Fibroblast of skin of abdomen (primary cell): ENCODE measurements at places on chromosomes 5 and 9.

GRCh38 chr5:172800088-172800551, 29.1 kb upstream of the DUSP1 start:
- DNase-seq = peak; percentile 81

GRCh38 chr9:23821375-23822181, 4.5 kb downstream of the ELAVL2 start:
- peak; percentile 26 for DNase-seq

DNA sequence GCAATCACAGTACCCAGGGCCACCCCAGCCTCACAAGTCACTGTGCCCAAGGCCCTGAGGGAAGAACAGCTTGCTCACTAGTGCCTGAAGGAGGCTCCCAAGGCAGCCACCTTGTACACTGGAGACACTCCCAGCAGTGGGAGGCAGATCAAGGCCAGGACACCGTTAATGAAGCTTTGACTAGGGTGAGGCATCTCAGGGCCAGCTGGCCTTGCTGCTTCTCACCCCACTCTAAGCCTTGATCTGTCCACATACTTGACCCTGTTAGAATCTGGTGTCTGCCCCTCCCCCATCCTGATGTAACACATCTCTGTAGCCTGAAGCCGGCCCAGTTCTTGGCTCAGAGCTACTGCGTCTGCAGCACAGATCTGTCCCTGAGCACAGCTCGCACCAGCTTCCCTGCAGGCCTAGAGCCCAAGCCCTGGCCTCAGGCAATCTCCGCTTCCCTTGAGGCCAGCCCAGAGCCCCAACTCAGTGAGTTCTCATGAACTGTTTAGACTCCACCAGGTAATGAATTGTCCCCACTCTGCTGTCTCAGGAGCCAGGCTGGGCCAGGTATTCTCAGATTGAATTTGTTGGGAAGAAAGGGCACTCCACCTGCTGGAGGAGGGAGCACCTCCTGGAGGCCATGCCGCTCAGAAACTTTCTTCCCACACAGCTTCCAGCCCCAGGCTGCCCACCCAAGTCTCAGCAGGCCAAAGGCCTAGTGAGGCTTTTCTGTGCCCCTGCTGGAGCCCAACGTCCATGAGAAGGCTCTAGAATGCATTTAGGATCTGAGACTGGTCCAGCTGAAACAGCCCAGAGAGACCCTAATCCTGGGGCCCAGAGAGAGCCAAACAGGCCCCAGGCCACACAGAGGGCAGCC, 13.4 kb upstream of the JADE2 start:
- DNase-seq = peak; percentile 55

- DNase-seq = no peak
Observed at GRCh38 chr5:2888520-2889060, 137.1 kb upstream of the IRX2 start.

DNA sequence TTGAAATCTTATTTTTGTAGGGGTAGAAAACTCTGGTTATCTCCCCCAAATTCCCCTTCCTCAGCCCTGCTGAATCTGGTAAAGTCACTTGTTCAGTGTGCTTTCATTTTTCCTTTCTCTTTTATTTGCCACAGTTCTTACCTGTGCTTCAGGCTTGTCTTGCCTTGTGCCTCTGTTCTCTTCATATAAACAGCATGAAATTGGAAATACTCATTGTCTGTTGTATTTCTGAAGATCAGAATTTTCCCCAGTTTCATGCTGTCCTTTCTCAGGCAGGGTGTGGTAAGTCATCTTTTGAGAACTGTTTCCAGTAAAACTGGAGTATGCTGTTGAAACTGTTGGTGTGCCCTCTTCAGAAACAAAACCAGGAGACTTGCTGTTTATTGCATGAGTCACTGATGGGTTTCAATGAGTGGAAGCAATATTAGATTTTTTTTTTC, 7.0 kb downstream of the PAM start:
- peak; percentile 39 for DNase-seq

GRCh38 chr9:91775011-91775707, 174.9 kb downstream of the ROR2 start:
- DNase-seq = peak; percentile 57

GRCh38 chr5:173263566-173263965, 28.6 kb upstream of the NKX2-5 start:
- no peak for DNase-seq

GRCh38 chr9:137236936-137237421, 4.1 kb upstream of the TUBB4B start:
- no peak for DNase-seq

DNA sequence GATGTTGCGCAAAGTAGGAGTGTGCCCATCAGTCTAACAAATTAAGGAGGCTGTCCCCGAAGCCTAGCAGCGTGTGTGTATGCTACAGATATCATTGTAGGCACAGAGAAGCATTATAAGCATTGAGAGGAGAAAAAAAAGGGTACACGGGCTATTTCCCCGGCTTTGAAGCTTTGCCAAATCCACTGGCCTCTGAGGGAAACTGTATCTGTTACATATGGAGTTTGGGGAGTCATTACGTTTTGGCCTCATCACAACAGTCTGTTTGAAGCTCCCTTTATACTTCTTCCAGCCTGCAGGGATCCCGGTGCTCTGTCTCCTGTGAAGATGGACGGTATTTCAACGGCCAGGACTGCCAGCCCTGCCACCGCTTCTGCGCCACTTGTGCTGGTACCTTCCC, 205.9 kb downstream of the RFK start:
- no peak for DNase-seq

DNA sequence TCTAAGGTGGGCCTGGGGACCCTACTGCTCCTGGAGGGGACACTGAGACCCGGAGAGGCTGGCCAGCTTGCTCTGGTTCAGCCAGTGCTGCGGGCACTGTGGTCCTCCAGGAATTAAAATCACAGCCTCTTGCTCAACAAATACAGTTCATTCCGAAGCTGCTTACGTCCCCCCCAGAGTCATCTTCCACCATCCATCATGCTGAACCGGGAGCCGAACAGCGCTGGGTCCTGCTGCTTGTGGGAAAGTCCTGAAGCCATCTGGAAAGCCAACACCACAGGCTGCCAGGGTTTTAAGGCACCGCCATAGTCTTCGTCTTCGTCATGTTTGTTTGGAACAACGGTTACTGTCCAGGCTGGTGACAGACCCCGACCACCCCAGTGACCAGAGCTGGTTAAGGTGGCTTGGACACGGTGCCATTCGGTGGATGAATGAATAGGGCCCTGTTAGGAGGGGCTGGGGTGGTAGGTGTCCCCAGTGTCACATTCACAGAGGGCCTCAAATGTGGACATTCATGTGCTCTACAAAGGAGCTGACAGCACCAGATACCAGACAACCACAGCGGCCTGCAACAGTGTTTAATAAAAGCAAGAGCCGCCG, 81.6 kb upstream of the PHYKPL start:
- DNase-seq = peak; percentile 25

DNA sequence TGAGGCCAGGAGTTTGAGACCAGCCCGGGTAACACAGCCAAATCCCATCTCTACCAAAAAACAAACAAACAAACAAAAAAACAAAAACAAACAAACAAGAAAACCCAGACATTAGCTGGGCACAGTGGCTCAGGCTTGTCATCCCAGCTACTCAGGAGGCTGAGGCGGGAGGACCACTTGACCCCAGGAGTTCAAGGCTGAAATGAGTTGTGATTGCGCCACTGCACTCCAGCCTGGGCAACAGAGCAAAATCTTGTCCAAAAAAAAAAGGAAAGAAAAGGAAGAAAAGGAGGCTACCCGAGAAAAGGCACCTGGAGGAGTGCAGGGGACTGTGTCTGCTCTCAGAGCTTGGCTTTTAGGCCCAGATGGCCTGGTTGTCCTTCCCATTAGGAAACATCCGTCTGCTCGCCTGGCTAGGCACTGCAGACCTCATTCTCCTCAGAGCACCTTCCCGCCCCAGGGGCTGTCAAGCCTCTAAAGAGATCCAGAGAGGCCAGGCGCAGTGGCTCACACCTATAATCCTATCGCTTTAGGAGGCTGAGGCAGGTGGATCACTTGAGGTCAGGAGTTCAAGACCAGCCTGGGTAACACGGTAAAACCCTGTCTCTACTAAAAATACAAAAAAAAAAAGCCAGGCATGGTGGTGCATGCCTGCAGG, 185.3 kb upstream of the IER5L start:
- DNase-seq = no peak

DNA sequence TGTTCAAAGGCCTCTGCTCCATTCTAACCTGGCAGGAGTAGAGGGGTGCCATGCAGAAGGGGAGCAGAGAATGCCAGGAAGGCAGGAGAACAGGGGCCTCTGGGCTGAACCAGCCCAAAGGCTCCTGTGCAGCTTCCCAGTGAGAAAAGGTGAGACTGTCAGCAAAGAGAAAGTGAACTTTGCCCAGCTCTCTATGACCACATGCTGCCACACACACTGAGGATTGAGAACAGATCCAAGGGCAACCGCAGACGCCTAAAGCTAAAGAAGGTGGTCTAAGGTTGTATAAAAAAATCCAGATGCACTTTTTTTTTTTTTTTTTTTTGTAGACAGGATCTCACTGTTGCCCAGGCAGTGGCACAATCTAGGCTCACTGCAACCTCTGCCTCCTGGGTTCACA, 51.4 kb downstream of the ALDH7A1 start:
- no peak for DNase-seq

- no peak for DNase-seq
Observed at GRCh38 chr5:124641154-124641792, 105.2 kb downstream of the ZNF608 start.

GRCh38 chr5:179345433-179346321, at the start of gene ADAMTS2:
TSS of gene ADAMTS2 (minus strand) at chr5:179345461. CDS start at chr5:179345328, 133 bp downstream.
- peak; percentile 62 for DNase-seq

DNA sequence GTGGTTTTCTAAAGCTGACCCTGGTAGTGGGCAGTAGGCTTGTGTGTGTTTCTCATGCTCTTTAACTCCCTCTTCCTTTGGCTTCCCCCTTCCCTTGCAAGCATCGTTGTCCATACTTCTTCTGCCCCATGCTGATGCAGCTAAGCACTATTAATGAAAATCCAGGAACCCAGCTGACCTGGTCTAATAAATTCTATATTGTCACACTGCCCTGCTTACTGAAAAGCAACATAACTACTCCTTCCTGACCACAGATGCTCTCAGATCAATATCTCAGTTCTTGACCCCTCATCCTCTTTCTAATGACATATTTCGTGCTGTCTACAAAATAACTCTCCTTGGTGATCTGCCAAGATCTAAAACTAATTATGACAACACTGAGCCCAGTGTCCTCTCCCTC, 405.5 kb downstream of the EFNA5 start:
- no peak for DNase-seq

GRCh38 chr5:141785711-141786110, 92.5 kb downstream of the PCDH1 start:
- DNase-seq = no peak

DNA sequence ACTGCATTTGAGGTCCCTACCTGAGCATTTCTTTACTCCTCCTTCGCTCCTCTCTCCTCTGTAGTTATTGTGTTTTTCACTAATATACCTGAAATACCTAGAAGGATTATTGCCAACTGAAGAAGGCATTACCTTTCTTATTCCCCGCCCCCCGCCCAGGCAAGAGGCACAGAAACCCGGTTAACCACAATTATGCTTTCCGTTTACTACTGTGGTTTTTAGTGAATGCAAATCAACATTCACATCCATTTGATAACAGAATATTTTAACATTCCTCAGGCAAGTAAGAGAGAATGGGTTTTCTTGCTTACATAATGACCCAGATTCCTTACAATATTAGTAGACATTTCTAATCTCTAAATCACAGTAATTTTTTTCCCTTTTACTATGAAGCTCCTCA, 136.9 kb downstream of the PCSK5 start:
- DNase-seq = peak; percentile 46

DNA sequence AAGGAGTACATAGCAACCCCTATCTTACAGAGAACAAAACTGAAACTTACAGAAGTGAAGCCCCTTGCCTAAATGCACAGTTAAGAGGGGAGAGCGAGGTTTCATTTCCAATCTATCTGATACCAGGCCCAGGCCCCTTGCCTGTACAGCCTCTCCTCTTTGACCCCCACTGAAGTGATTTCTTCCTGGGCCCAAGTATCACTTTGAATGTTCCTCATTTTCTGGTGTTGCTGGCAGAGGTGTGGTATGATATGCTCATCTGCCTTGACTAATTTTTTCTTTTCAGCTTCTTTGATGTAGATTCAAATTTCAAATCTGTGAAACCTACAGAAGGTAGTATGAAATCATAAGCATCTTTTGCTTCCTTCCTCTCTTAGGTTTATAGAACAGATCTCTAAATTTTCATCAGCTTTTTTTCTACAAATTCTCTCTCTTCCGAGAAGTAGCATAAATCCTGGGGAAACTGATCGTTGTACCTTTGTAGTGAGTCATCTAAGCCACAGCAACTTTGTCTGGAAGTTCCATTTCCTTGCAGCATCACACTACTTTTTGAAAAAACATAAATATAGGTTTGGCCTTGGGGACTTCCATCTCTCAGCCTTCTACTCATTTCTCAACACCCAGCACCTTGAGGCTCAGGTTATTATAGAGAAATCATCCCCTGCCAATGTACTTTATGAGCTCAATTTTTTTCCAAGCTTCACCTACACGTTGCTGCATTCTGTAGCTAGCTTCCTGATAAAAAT, 402.4 kb upstream of the PTGER4 start:
- no peak for DNase-seq

DNA sequence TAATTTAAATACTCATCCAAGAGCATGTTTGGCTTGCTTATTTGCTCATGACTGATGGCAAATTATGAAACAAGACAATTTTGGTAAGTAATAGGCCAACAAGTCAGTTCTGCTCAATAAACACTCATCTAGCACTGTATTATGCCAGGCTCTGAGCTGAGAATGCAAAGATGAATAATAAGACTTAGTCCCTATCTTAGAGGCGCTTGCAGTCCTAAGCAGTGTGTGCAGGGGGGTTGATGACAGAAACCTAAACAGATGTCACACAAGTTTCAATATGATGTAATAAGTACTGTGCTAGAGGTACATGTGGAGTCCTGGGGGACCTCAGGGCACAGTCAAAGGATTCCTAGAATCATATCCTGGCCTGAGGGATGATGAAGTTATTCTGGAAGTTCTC, 287.6 kb upstream of the ADRA1B start:
- DNase-seq = no peak

- DNase-seq = peak; percentile 38
Observed at GRCh38 chr9:105114964-105115728, 129.3 kb upstream of the SLC44A1 start.

- DNase-seq = no peak
Observed at GRCh38 chr5:172502410-172502809, 48.1 kb upstream of the SH3PXD2B start.

- DNase-seq = peak; percentile 12
Observed at GRCh38 chr9:124480621-124480981, 26.6 kb downstream of the NR5A1 start.

DNA sequence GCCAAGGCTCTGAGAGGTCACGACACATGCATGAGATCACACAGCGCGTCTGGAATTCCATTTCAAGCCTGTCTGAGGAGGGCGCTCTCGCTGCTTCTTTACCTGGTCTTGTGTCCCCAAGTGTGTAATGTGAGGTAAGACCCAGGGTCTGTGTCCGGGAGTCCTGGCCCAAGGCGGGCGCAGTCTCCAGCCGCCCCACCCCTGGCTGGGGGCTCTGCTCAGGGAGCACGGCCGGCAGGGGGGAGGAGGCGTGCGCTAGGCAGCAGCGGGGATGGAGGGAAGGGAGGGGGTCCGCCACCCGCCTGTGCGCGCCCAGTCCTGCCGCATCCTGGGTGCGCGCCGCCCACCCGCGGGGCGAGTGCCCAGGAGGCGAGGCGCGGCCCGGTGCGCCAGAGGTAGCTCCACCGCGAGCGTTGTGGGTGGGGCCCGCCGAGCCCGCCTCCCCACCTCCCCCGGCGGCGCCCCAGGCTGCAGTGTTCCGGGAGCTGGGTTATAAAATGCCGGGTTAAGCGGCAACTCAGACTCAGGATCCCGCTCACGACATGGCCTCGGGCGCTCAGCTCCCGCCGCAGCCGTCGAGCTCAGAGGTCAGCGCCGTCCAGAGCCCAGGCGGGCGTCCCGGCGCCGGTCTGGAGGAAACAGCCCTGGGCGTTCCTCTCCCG, at the start of gene CCNI2:
Gene CCNI2 (plus strand): TSS at position 473 of the 662 bp plus-strand sequence. CDS start 70 bp downstream, at position 543.
- DNase-seq = no peak

GRCh38 chr9:95935861-95936578, 60.5 kb downstream of the ERCC6L2 start:
- no peak for DNase-seq
